ENCODE measurements at places on chromosomes 5 and 9.

GRCh38 chr5:160641405-160641804, 210.6 kb downstream of the ATP10B start:
- DNase-seq = no peak

DNA sequence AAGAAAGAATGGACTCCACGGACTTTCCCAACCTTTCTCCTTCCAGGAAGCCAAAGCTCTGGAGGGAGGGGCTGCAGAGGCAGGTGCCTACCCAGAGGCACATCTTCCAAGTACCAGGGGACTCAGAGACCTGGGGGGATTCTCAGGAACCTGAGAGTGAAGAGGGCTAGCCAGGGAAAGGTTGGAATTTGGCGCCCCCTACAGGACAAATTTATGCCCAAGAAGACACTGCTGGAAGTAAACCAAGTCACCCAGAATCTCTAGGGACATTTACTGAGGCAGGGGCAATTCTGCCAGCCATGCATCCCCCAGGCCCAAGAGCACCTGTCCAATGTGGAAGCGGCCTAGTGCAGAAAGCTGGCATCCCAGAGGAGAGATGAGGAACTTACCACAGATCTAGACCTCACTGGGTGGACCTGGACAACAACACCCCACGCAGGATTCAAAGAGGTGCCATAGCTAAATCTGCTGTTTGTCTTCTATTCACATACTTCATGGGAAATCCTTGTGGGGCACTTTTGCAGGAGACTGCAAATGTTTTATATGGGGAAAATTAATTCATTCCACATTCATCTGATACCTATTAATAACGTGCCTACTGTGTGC, 25.9 kb upstream of the IDNK start:
- peak; percentile 58 for DNase-seq

DNA sequence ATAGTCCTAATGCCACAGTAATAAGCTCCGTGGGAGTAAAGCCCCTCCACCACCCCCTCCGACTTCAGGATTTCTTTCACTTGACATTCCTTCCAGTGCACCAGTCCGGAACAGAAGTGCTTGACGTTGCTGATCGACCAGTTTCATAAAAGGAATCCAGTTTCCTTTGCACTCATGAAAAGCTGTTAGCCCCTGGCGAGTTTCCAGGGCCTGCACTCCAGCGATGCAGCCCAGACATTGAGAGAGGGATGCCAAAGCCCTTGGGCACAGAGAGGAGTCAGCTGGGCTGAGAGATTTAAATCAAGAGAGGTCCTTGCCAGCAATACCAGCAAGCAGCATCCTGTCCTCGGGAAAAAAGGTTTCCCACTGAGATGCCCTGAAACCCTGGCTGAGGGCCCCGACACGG, 170.1 kb downstream of the GABBR2 start:
- DNase-seq = no peak

DNA sequence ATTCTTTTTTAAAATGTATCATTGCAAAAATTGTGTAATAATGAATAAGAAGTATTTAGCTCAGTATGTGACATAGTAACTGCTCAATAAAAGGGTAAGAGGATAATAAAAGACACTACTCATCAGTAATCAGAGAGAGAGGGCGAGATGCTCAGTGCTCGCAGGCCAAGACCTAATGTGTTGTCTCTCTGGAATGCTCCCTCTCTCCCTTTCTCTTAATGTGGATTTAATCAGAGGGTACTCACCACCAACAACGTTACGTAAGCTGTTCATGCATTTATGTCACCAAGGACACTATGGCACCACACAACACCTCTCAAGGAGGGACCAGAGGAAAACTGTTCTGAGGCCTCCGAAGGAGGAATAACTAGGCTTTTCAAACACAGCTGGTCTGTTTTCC, 42.5 kb downstream of the WHRN start:
- DNase-seq = no peak

DNA sequence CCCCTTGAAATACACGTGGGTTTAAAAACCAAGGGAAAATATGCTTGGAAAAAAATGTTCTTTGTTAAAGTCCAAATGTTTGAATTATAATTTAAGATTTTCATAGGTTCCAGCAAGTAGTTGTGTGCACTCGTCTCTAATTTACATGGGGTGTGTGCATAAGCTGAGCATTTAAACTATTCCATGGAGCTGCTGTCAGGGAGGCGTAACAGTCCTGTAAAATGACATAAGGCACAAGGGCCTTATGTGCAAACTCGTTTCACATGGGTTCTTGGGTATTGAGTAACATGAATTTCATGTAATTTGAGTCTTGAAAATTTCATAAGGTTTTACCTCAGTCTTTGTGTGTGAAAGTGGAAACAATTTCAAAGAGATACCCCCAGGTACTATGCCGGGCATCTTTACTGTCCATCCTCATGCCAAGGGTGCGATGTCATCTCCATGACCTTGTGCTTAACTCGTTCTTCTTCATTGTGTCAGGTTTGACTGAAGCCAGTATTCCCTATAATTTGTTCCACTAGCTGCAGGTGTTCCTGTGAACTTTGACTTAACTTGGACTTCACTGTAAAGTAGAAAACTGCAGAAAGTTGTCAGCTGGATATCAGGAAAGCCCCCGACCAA, 359.3 kb downstream of the SH3GL2 start:
- no peak for DNase-seq

DNA sequence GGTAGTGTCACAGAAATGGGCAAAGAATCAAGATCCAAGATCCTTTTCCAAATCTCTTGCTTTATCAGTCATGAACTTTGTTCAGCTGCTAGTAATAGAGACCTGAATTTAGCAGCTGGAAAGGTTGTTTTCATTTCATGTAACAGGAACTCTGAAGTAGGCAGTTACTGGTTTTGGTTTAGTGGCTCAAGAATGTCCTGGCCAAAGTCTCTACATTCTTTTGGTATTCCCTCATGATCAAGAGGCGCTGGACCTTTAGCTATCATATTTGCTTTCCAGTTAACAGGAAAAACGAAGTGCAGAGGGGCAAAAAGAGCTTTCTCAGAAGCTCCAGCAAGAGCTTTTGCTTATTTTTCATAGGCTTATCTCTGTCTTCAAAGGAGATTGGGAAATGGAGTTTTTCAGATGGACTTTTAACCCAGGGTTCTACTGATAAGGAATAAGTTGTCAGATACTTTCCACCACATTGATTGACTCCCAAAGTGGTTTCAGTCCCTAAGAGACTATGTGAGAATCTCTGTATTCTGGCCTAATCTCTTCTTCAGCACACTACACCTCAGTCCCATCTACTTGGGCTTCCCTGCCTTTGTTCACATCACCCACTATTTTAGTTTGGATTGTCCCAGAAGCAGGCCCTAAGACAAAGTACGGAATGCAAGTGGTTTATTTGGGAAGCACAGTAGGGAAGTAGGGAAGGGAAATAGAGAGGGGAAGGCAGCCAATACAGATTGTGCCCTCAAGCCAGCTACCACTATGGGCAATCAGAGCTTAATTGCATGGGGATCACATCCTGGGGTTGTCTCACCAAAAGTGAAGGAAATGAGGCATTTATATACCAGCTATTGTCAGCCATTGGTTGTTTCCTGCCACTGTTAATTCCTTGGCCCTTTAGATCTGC, 359.3 kb downstream of the LRRC70 start:
- DNase-seq = no peak

DNA sequence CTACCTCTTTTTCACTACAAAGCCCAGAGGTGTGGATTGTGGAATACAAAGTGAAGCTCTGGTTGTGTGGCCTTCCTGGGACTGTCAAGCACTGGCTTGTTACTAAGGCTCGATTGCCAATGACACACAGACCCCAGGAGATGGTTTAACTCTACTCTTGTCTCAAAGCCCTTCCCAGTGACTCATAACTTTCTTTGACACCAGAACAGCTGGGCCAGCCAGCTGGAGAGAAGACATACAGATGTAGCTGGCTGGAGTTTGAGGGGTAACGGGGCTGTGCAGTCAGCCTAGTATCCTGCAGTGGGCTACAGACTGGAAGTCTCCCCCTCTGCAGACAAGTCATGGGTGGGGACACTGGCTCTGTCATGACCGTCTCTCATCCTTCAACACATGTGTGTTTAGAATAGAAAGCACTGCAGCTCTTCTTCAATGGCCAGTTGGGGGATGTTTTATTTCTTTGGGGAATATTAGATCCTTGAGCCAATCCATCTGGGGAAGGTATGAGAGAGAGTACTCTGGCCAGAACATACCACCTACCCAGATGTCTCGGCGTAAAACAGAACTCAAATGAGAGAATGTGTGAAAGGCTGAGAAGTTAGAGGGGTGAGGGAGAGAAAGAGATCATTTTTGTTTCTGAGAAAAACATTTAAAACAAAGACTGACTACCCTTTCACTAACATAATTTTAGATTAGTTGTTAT, 53.3 kb downstream of the SEMA6A start:
- DNase-seq = no peak

- no peak for DNase-seq
Measured at GRCh38 chr5:66041627-66042026, 102.5 kb upstream of the SREK1 start.

DNA sequence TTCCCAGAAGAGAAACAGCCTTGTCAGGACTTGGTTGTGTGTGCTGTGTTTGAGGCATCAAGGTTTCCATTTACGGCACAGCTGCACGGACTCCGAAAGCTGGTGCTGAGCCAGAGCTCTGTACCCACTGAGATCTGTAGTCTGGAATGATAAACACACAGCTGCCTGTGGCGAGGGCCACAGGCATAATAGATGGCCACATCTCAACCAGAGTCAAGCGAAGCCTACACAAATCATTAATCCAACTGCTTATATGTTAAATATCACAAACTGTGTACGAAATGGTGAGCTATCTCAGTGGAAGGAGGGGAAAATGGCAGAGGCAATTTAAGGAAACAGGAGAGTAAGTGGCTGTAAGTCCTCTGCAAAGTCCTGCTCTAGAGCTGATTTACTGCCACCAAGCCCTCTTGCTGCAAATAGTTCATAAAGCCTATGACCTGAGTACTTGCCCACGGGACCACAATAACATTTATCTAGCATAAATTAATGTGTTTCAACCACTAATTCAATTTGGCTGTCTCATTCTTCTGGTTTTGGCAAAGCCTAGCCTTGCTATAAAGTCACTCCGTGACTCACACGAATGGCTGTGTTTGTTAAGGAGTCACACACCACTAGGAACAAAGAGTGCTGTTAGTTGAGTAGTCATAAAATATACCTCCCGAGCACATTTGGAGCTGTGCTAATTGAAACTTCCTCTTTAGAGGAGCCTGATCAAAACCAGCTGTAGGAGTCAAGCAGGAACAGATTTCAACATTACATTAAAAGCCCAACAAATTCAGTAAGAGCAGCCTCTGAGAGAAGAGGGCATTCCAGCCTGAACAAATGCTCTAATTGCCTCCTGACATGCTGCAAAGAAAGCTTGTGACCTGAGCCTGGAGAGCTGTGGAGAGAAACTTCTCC, 738.6 kb upstream of the ZNF608 start:
- DNase-seq = no peak

- no peak for DNase-seq
Measured at GRCh38 chr9:88372103-88372654, 16.1 kb upstream of the SPIN1 start.

DNA sequence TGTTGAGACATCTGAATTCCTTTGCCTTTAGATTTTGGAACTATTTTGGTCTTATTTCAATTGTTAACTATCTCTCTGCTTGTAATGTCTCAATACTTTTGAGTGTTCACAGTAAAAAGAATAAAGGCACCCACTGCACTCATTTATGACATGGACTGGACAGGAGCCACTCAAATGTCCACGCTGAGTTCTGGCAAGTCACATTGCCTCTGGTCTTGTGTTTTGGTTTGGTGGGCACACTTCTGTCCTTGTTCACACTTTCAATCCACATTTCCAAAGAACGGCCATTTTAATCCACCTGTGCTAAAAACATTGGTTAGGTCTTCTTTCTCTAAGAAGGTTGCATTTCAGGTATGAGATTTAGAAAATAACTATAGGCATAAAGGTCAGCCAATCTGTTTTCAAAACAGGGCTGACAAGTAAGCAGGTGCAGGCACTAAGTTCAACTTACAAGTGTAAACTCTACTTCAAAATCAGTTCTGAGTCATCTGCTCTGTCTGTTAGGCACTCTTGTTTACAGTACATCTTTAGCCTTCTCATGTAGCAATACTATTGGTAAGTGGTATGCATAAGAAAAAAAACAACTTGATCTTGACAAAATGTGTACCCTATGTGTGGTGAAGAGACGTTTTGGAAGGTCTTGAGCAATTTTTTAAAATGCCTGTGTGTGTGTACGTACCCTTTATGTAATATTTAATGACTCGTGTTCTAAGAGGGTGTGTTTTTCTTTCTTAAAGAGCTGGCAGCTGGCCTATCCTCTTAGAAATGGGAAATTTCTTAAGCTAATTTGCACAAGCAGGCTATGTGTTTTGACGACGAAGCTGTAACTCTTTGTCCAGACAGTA, 31.5 kb upstream of the ZFAND5 start:
- no peak for DNase-seq

DNA sequence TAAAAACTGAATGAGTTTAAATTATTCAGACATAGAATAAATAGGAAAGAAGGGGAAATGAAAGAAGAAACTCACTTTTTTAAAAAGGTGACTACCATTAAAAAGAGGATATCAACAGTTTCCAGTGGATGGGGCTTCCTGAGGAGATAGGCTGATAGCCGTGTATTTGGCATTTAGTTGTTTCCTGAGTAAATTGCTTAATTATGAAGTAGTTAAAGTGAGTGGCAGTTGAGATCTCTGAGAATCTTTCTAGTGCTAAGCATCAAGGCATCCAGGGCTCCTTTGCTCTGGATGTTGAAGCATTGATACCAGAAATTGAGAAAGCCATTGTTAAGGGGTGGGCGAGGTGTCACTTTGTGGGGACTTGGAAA, 2.7 kb downstream of the TNFAIP8 start:
- DNase-seq = no peak

- no peak for DNase-seq
Measured at GRCh38 chr9:133163504-133164172, at the start of gene GBGT1. Gene GBGT1 (minus strand): TSS chr9:133163914. CDS start chr9:133162412, 1,502 bp downstream.

DNA sequence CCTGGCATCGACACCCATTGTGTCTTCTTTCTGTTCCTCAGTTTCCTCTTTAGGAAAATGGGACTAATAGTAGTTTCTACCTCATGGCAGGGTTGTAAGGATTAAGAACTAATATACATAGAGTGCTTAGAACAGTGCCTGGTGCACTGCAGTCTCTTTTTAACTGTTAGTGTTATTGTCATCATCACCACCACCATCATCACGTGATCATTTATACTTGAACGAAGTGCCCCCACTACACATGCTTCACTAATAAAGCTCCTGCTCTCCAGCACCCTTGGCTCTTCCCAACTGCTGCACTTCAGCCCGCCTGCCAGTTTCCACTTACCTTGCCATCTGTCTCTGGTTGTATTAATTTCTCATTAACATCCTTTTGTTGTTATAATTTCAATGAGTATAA, 35.8 kb upstream of the MAST4 start:
- DNase-seq = no peak

- no peak for DNase-seq
Measured at GRCh38 chr9:125649826-125650225, 57.2 kb downstream of the MAPKAP1 start.

DNA sequence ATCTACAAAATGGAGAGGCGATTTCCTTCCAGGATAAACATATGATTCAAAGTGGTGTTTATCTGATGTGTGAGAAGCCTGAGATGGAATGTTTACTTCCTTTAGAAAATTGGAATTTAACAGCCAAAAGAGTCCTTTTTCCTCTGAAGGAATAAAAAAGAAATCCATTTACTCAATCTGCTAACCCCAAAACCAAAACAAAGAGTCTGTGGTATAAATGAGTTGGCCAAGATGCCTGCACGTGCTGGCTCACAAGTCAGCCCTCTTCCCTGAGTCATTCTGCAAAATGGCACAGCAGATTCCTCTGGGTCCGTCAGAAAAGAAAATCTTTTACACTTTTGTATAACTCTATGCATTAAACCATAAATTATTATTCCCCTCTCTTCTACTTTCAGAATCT, 60.8 kb downstream of the EBF1 start:
- DNase-seq = no peak

GRCh38 chr9:96620832-96621269, 1.2 kb upstream of the CDC14B start:
- DNase-seq = no peak

GRCh38 chr9:37127018-37127417, 6.6 kb downstream of the ZCCHC7 start:
- DNase-seq = no peak

Measured in stimulated activated CD4-positive, alpha-beta T cell treated with anti-CD3 and anti-CD28 coated beads, Interleukin-2, amount 100 ng/mL, for 48 hours (primary cell).